Stimulated activated CD4-positive, alpha-beta T cell treated with anti-CD3 and anti-CD28 coated beads, Interleukin-1b, Interleukin-23, amount 100 ng/mL, for 1 hour (primary cell): ENCODE measurements at places on chromosomes 11 and 22.

GRCh38 chr11:68025047-68025446, 5.4 kb upstream of the NDUFS8 start:
- no peak for DNase-seq

GRCh38 chr11:23314162-23314561, 453.9 kb upstream of the CCDC179 start:
- DNase-seq = no peak

GRCh38 chr11:83611031-83611430, 324.9 kb upstream of the CCDC90B start:
- no peak for DNase-seq

DNA sequence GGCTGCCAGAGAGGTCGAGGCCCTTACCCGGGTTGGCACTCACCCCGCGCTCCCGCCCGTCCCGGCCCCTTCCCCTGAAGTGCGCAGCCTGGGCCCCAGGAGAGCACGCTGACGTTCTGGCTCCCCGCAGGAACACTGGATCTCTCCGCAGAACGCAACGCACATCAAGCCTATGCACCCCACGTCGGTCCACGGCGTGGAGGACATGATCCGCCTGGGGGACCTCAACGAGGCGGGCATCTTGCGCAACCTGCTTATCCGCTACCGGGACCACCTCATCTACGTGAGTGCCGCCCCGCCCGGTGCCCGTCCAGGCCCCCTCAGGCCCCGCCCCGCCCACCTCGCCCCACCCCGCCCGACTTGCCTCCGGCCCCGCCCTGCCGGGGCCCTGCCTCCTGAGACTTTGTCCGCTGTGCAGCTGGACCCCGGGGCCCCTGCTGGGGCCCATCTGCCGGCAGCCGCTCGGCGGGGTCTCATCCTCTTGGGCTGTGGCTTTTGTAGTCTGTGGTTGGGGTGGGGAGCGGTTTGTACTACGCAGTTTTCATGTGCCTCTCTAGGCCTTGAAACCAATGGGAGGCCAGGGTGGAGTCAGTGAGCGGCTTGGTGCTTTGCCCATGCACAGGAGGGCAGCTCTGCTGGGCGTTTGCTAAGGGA, 19.7 kb downstream of the MYO7A start:
- no peak for DNase-seq

GRCh38 chr11:36098087-36098486, 154.2 kb downstream of the LDLRAD3 start:
- no peak for DNase-seq
